ENCODE measurements at places on chromosomes 7 and 10.

DNA sequence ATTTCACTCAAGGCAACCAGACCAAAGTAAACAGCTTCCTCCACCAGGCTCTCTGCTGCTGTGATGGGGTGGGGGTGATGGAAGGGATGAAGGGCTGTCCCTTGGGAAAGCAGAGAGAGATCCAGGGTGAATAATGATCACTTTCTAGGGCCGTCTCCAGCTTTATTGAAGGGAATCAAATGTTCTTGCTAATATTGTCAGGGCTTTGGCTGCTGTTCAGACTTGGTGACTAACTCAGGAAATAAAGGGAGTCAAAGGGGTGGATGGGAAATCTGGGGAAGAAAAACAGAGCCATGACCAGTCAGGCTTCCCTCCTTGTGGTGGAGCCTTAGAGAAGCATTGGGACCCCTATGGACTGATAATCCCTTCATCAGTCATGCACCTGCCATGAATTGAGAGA lies 196.2 kb upstream of the AGK start:
- peak; percentile 68 for DNase-seq

DNA sequence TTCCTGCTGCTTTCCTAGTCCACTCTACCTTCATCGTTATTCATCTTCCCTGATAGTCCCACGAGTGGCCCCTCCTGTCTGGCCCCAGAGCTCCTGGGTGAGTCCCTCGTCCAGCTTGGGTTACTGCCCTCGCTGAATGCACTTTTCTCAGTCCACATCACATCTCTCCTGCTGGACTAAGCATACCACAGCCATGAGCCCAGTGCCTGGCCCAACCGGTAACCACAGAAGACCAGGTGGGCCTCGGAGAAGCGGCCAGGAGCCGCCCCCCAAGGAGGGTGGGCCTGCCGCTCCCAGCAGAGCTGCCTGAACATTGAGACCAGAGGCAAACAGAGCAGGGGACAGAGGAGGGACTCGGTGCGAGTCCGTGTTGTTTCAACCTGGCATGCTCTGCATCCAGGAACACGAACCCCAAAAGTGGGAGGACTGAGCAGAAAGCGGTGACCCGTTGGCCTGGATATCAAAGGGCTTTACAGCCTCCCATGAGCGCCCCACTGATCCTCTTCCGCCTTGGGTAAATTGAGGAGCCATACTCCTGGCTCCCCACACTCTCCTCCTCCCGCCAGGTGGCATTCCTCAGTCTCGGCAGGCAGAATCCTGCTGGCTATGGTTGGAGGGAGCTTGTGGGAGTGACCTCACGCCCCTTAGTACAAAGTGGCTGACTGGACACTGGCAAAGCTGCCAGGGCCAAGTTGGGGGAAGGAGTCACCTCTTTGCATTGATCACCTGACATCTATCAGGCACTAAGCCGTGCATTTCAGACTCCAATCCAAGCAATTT lies 13.3 kb downstream of the TMEM72 start:
- DNase-seq = no peak

DNA sequence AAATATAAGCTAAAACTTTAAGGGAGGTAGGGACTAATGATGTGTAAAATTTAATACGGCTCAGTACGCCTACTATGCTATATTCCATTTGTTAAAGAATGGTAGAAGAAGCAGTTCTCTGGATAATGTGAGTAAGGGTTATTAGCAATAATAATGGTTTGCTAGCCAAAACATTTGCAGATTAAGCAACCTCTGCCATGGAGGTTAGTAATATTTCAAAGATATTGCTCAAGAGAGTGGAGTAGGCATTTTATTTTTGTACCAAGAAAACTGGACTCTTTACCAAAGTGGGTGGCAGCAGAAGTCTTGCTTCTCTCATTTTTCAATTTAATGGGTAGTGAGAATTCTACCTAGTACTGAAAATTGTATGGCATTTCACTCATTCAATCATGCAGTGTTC lies 158.9 kb upstream of the TMEM106B start:
- DNase-seq = no peak

DNA sequence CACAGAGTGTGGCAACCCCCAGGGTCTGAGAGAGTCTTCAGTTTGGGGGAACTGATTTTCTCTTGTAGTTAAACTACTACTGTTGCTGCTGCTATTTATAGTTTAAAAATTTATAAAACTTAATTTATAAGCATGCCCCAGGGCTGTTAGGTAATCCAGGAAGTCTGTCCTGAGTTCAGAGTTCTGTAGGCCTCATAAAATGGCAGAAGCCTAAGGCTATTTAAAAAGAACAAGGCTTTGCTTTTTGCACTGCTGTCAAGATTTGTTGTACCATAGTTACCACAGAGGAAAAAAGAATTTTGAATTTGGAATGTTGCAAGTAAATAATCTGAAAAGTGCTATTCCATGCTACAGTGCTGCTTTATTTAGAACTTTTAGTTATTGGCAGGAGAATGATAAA lies 66.1 kb downstream of the AGK start:
- no peak for DNase-seq

GRCh38 chr10:118584181-118584954 lies 11.1 kb downstream of the PRLHR start:
- no peak for DNase-seq

GRCh38 chr10:35027567-35027966 lies 62.6 kb downstream of the CUL2 start:
- peak; percentile 61 for DNase-seq

DNA sequence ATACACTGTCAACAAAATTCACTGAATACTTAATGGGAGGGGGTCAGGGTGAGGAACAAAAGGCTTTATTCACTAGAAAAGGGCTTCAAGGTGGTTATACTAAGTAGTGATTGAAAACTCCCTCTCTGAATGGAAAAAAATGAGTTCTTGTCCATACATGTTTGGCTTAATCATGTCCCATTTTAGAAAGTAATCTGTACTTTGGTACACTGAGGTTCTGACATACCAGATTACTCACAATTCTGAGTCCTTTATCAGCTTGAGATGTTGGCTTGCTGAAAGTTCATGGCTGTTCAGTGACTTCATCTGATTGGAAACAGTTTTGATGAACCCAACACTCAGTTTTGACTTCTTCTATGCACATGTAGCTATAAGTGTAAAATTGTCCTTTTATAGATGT lies 12.8 kb upstream of the NOBOX start:
- no peak for DNase-seq

DNA sequence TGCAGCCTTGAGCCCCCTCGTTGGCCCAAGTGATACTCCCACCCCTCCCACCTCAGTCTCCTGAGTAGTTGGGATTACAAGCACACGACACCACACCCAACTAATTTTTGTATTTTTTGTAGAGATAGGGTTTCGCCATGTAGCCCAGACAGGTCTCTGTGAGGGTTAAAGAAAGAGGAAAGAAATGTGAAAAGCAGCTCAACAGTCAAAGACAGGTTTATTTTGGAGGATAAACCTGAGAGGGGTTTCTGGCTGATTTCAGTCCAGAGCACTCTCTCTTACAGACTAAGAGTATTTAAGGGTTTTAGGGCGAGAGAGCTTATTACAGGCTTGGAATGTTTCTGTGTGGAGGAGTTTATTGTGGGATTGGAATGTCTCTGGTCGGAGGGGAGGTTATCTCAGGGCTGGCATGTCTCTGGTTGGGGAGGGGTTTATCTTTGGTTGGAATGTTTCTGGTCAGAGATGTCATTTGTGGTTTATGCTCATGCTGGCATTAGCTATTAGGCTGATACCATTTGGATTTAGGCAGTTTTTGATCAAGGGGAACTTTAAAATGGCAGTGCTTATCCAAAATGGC lies 26.1 kb upstream of the SNX10 start:
- no peak for DNase-seq

DNA sequence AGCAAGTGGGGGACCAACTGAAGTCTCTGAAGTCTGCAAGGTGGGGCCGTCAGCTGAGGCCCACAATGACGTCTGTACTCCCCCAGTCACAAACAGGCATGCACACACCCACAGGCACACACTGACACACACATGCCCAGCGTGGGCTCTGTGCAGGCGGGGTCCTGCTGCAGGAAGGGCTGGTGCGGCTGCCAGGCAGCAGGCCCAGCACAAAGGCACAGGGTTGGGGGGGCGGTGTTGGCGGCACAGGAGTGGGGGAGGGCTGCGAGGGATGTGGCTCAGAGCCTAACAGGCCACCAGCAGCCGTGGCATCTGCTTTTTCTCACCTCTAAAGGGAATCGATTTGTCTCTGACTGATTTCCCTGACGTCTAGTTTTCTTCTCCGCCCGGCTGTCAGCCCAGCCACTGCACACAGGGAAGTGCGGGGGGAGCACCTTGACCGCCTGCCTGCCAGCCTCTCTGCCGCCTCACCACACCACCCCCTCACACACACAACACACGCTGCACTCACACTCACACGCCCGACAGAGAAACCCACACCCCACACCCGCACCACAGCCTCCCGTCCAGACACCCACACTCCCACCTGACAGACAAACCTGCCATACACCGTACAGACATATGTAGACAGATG lies 43.5 kb upstream of the ZMIZ1 start:
- DNase-seq = no peak

- DNase-seq = no peak
Measured at GRCh38 chr10:122281751-122282150, 10.7 kb downstream of the BTBD16 start.

DNA sequence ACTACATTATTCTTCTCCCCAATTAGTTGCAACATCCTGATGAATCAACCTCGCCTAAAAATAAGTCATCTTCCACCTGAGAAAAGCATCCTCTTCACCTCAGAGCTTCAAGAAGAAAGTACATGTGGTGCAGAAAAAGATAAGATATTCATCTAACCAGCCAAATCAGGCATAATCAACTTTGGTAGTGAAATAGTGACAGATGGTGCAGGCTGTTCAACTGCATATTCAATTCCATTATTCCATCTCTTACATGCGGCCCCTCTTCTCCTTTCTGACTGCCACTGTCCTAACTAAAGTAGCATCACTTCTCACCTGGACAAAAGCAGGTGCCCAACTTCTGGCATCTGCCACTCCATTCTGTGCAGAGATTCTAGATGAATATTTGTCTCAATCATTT lies 148.4 kb upstream of the STEAP1 start:
- DNase-seq = no peak

DNA sequence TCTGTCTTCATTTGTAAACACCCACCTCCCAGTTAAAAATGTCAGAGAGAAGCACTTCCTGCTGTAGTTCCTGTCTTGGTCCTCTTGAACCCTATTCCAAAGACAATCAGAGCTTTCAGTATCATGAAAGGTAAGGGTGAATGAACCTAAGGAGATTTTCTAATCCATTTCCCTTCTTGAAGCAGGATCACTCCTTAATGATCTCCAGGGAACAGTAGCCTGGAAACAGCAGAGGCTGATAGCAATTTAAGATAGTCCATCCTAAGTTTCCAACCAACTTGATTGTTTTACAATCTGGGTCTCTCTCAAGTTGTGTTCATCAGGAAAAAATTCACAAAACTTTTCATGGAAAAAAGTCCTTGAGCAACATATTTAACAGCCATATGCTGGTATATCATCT lies 273.6 kb downstream of the NEBL start:
- DNase-seq = no peak

DNA sequence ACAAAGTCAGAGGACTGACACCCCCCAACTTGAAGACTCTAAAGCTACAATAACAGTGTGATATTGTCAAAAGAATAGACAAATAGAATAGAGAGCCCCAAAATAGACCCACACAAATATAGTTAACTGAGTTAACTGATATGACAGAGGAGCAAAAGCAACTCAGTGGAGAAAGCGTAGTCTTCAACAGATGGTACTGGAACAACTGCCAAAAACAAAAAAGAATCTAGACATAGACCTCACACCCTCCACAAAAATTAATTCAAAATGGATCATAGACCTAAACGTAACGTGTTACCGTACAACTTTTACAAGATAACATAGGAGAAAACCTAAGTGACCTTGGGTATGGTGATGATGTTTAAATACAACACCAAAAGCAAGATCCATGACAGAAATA lies 28.6 kb upstream of the PWWP2B start:
- no peak for DNase-seq

DNA sequence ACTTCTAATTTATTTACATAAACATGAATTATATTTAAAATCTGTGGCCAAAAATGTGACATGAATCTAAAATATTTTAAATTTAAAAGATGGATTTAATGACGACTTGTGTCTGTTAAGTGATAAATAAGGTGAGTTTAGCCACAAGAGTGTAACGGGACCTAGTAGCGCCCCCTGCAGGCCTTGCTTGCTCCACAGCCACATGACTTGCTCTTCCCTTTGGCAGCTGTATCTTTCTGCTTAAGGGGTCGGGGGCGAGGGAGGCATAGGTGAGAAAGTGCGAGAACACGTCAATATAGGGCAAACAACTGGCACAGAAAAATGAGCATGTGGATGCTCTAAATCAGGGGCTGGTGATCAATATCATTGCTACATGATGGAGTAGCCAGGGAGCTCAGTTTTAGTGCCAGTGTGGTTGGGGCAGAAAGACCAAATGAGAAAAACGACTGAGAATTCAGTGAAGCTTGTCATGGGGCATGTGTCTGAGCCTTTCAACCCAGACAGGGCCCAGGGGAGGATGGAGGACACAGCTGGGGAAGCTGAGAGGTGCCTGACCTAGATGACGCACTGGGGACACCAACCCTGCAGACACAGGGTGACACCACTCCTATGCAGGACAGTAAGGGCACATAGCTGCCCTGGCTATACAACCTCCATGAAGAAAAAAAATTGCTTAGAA lies 49.8 kb downstream of the PAXIP1 start:
- DNase-seq = peak; percentile 17

- no peak for DNase-seq
Measured at GRCh38 chr7:22113041-22113440, 167.3 kb upstream of the CDCA7L start.

DNA sequence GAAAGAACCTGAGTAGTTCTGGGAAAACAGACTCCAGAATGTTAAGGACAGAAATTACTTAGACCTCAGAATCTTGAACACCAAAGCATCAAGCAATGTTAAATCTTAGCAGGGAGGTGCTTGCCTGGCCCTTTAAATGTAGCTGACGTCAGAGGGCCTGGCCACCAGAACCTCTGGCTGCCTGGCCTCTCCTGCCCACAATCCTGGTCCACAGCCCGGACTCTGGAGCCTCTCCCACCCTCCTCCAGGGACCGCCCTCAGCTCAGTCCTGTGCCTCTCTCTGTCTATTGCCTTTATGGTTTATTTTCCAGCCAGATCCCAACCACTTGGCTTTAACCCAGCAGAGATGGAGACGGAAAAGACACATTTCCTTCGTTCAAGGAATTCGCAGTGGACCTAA lies 42.2 kb upstream of the EGR2 start:
- DNase-seq = peak; percentile 12

GRCh38 chr7:110885474-110885873 lies 205.5 kb upstream of the LRRN3 start:
- DNase-seq = no peak

DNA sequence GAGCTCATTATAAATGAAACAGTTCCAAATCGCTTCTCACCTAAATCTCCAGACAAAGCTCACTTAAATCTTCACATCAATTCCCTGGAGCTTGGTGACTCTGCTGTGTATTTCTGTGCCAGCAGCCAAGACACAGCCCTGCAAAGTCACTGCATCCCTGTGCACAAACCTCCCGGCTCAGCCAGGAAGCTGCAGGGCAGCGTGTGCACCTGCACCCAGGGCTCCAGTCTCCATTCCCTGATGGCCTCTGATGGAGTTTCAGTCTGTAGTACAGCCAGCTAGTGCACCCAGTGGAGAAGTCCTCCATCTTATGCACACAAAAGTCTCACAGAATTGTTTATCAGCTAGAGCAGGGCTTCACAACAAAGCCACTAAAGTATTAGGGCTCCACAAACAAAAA lies 51.1 kb upstream of the PRSS58 start:
- no peak for DNase-seq

GRCh38 chr10:28881171-28881882 lies 204.0 kb downstream of the BAMBI start:
- no peak for DNase-seq

GRCh38 chr7:89334797-89335196 lies 539.3 kb upstream of the TEX47 start:
- DNase-seq = no peak

Measured in lung (tissue), 17 donors.